ENCODE measurements at places on chromosomes 1 and 21.
A peak's percentile ranks its signal among the peaks of the same experiment; 100 is the strongest.

- no peak for DNase-seq
These were observed 4.6 kb upstream of the CDCP2 start for GRCh38 chr1:54157401-54157800.

DNA sequence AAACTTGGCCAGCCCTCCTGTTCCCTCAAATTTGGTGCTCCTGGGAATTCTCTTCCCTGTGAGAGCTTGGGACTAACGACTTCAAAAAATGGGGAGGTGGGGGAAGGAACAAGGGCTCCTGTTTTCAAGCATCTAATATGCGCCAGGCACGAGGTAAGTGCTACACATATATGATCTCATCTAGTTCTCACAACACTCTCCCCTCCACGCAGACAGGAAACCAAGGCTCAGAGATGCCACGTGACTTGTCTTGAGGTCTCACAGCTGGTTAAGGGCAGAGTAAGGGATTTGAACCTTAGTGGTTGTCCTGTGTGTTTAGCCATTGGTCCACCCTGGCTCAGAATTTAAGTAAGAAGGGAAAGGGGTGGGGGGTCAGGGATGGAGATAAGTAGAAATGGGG is 125.9 kb downstream of the DMRTB1 start:
- DNase-seq, result no peak

DNA sequence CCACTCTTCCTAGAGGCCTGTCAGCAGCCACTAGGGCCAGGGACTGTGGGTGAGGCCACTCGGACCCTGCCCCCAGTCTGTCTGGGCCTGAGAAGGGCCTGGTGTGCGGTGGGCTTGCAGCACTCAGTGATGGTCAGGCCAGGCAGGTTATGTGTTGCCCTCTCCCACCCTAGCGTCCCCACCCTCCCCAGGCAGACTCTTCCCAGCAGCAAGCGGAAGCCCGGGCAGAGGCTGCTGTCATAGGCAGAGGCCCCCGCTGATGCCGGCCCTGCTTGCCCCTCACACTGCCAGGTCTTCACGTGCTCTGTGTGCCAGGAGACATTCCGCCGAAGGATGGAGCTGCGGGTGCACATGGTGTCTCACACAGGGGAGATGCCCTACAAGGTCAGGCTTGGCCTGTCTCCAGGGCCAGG is 6.6 kb downstream of the ZBTB48 start:
- no peak for DNase-seq

DNA sequence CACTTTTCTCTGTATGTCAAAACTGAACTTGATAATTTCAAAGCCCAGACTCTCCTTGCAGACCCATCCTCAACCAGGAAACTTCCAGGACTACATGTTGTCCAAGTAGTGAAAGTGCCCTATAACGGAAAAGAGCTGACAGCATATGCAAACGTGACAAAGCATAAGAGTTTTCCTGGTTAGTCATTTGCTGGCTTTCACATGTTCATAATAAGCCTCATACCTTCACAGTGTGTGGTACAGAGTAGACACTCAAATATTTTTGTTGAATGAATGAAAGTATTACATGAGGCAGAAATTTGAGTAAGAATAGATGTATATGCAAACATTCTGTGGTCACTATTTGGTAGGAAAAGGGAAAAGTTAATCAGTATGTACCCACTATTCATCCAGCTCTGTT is 473.3 kb downstream of the MRPL39 start:
- no peak for DNase-seq

GRCh38 chr1:6260433-6260934 is 414 bp downstream of the GPR153 start:
- no peak for DNase-seq

DNA sequence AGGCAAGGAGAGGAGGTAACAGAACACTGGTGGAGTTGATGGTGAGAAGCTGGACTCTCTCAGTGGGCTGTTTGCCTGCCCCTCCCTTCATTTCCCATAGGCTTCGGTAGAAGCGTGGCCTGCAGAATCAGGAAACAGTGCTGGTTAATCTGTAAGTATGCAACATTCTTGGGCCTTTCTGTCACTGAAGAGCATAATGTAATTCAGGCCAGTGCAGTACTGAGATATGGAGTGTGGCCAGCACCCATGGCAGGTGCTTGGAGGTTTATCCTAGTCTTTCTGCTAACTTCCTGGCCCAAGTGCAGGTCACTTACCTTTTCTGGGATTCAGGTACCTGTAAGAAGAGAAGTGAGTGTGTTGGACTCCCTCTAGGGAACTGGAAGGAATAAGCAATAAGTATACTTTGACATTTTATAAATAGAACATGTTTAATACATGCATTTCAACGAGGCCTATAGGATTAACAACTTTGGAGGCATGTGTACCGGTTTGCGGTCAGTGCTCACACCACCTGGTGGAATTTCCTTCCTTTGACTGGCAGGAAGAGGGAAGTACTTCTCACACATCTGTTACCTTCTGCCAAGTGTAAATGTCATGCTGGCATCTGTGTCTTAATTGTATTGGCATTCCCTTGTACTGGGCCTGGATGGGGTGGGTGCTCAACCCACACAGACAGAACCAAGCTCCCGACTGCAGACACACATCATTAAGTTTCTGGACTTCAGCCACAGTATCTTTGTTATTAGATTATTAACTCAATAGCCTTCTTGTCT is 105.5 kb downstream of the KIF26B start:
- no peak for DNase-seq

GRCh38 chr21:18443701-18444100 is 40.1 kb upstream of the TMPRSS15 start:
- no peak for DNase-seq

DNA sequence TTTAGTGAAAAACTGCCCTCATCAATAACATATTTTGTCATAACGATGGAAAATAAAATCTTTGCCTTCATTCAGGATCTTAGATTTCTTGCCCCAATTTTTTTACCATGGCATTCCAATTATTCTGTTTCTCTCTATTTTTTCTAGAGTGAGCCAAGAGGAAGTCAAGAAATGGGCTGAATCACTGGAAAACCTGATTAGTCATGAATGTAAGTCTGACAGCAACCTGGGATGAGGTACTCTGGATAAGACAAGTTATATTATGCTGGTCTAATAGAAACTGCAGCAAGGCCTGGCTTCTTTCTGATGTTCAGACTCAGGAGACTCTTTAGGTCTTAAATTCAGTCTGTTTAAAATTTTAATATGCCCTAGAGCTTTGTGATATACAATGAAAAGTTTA is 3.5 kb downstream of the RGS4 start:
- no peak for DNase-seq

DNA sequence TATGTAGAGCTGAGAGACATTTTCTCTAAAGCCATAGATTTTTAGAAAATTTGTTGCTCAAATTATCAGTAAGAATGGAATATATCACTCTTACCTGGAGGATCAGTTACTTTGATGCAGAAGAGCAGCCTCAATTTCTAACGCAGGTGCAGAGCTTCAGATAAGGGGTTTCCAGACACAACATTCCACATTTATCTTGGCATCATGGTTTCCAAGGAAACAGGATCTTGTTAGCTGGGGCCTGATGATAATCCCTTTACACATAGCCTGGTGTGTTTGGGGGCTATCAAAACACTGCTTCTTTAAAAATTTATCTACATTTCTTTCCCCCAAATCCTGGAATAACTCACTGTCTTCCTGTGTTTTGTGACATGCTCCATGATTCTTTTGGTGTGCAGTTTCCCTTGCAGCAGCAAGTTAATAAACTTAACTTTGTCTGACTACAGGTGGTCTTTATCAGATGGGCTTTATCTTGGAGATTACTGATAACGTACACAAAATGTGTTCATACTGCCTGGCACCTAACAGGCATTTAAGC is 2.7 kb upstream of the STX12 start:
- DNase-seq, result no peak

GRCh38 chr1:44557778-44558177 is 116.5 kb downstream of the TMEM53 start:
- no peak for DNase-seq

GRCh38 chr1:93345633-93346420 is at the start of gene DR1:
Gene DR1 (plus strand): TSS chr1:93345907. CDS start chr1:93346646, 739 bp downstream.
- DNase-seq, result peak; percentile 88

GRCh38 chr1:37305841-37306240 is 168.5 kb upstream of the ZC3H12A start:
- no peak for DNase-seq

DNA sequence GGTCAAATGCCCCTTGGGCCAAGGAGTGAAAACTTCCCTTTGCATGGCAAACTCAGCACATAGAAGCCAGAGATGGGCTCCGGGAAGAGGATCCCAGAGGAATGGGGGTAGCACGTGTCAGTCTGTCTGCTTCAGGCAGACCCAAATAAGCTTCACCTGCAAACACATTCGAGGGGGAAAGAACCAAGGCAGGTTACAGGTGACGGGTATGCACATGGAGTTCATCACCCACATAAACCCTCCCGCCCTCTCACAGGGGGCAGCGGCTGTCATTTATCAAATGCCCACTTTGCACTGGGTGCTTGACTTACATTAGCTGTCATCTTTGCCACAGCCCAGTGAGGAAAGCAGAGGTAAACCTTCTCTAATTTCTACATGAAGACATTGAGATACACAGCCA is 73.0 kb upstream of the TLR5 start:
- no peak for DNase-seq

DNA sequence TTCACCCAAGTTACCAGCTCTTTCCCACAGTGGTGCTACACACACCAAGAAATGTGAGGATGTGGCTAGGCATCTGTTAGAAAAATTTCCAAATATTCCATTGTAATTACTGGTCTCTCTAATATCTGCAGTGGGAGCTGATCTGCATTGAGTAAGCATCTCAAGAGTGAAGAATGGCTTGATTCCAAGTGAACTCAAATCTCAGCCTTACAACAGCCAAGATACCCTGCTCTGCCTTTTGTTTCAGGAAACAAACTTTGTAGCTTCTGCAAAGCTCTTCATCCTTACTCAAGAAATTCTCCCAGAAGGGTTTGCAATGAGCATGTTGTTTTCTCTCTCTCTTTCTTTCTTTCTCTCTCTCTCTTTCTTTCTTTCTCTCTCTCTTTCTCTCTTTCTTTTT is 181.1 kb downstream of the FCRL5 start:
- no peak for DNase-seq

DNA sequence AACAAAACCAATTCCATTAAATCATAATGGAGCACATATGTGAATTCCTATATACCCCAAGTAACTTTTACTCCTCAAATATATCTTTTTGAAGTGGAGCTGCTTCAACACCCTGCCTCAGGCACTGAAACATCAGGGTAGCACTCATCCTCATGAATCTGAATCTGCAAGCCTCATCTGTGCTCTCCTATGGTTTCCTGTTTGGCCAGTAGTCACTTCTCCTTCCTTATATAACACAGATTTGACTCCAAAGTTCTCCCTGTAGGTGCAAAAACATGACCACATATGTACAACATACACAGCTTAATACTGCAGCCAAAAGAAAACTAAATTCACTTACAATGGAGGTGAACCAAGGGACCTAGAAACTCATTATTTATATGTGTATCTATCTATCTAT is 7.2 kb downstream of the TRIT1 start:
- DNase-seq, result no peak

GRCh38 chr1:8510041-8510823 is 192.3 kb downstream of the SLC45A1 start:
- no peak for DNase-seq

- DNase-seq, result no peak
These were observed 9.5 kb downstream of the DENND2D start for GRCh38 chr1:111190931-111191451.

DNA sequence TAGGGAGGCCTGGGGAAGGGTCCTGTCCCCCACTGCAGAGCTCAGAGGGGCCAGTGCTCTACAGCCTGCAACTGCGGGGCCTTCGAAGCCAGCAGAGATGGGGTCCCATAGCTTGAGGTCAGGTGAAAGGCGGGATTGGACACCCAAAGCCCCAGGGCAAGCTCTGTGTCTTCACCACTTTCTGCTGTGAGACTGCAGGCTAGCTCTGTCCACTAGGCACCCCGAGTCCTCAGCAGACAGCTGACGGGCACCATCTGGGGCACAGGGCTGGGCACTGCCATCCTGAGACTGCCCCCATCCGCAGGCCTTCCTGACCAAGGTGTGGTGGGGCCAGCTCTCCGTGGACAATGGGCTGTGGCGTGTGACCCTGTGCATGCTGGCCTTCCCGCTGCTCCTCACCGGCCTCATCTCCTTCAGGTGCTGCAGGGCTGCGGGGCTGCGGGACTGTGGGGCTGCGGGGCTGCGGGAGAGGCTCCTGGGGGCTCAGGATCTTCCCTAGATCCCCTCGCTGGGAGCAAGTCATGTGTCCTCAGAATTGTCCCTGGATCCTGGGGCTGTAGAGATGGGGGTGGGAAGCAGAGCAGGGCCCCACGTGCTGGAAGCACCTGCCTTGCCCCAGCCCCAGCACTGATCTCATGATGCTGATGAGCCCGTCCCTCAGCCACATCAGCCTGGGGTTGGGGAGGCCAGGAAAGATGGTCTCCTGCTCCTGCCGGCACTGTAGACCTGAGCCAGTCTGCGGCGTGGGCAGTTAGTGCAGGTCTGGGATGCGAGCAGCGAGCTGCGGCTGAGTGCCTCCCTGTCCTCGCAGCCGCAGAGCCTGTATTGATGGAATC is 46.8 kb downstream of the TRPM2 start:
- DNase-seq, result no peak

DNA sequence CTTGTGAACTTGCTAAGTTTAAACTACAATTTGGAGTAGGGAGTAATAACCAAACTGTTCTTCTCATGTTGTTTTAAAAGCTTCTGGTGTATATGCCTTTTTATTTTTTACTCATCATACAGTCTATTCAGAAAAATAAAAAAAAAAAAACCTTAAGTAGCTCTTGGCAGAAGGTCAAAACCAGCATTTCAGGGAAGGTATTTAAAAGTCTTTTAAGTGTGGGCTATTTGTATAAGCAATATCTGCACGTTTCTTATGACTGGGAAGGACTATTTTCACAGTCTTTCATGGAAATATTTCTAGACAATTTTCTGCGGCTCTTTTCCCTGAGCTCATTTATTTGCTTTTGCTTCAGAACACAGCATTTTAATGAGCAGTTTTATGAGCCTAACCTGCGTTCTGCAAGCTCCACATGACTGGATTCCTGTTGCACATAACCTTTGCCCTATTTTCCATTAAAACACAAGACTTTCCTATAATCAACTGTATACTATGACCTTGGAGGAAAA is 60.9 kb upstream of the C1orf105 start:
- no peak for DNase-seq

DNA sequence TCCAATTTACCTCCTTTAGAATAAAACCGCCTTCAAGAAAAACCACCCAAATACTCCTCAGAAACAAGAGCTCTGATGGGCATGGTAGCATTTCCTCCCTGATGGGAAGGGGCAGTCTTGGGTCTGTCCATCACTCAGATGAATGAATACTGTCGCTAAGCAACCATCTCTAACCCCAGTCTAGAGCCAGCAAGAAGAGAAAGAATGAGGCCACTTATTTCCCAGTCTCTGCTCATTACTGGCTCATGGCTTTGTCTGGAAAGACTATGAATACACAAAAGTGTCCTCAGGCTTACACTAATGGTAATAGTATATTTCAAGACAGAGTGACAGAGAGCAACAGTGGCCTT is 51.0 kb upstream of the F3 start:
- DNase-seq, result no peak
